ENCODE measurements at places on chromosomes 16 and 17.

DNA sequence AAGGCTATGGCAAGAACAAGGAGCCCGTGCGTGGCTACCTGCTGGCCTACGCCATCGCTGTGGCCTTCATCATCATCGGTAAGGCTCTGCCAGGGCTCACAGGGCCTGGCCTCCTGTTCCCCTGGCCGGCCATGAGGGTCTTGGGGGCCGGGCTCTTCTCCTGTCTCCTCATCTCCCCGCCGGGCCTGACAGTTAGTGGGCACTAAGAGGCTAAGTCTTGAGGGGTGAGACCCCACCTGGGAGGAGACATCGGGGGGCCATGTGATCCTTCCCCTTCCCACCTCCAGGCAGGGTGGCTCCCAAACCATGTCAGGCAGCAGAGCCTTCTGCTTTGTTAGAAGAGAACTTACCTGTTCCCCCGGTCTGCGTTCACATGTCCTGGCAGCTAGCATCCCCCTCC, 15.2 kb downstream of the SLC12A3 start:
- no peak for DNase-seq

- DNase-seq = no peak
Measured at GRCh38 chr17:76538281-76538931, 897 bp upstream of the CYGB start.

DNA sequence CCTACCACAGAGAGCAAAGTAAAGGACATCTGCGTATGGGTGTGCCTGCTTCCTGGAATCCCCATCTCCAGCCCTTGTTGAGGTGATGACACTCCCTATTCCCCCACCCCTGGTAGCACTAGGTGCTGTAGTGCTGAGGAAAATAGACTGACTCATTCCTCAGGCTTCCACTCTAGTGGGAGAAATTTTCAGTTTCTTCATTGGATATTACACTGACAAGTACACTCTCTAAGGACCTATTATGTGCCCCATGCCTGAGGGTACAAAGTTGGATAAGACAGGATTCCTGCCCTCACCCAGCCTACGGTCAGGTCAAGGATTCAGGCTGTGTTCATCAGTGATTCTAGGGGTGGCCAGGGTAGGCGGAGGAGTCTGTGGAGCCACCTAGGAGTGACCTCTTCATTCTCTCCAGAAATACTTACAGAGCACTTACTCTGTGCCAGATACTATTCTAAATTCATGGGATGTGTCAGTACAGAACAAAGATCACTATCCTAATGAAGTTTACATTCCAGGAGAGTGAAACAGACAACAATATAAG, 4.5 kb upstream of the ZC3H7A start:
- DNase-seq = no peak

- no peak for DNase-seq
Measured at GRCh38 chr17:42354956-42355843, 33.0 kb downstream of the STAT3 start.

- no peak for DNase-seq
Measured at GRCh38 chr17:70071127-70071526, 3.9 kb upstream of the KCNJ16 start.

DNA sequence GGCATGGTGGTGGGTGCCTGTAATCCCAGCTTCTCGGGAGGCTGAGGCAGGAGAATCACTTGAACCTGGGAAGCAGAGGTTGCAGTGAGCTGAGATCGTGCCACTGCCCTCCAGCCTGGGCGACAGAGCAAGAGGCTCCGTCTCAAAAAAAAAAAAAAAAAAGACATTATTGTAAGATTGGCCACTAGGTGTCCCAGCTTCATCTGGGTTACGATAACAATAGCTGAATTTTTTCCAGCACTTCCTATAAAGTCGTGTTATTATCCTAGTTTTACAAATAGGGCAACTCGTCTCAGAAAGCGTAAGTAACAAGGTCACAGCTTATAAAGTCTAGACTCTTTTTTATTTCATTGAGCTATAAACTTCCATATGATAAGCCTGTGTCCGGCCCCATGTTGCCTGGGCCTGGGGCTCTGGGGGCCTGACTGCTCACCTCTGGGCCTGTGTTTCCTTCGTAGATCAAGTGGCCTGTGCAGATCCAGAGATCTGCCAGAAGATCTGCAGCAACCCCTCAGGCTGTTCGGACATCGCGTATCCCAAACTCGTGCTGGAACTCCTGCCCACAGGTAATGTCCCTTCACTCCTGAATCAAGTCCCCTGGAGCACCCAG, 60.5 kb downstream of the SLC5A11 start:
- DNase-seq = no peak

DNA sequence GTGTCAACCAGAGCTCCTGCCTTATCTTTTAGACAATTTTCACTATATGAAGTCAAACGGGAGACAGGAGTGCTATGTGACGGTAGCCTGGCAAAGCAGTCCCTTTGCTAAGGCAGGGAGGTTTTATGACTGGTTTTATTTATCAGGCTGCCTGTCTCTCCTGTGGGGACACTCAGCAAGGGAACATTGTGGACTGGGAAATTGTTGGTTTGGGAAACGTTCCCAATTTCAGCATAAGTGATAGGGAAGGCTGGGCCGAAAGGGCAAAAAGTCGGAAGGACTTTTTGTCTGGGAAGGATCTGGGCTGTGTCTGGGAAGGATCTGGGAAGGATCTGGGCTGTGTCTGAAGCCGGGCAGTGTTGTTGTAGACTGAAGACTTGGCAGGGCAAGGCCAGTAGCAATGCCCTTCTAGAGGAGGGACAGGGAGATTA, 211.2 kb downstream of the PARN start:
- no peak for DNase-seq

DNA sequence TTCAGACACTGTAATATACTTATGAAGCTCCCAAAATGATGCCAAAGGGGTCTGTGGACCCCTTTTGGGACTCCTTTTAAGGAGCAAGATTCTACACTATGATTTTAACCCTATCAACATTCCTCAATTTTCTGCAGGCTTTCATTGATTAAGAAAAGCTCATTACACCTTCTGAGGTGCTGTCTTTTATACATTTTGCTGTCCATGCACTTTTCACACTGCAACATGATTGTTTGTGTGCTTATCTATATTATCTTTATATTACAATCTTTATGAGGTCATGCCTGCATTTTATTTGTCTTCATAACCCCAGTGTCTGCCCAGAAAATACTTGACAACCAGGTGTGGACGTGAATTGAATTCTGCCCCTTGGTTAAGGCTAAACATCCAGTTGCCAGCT, 482.6 kb upstream of the ZFHX3 start:
- no peak for DNase-seq

DNA sequence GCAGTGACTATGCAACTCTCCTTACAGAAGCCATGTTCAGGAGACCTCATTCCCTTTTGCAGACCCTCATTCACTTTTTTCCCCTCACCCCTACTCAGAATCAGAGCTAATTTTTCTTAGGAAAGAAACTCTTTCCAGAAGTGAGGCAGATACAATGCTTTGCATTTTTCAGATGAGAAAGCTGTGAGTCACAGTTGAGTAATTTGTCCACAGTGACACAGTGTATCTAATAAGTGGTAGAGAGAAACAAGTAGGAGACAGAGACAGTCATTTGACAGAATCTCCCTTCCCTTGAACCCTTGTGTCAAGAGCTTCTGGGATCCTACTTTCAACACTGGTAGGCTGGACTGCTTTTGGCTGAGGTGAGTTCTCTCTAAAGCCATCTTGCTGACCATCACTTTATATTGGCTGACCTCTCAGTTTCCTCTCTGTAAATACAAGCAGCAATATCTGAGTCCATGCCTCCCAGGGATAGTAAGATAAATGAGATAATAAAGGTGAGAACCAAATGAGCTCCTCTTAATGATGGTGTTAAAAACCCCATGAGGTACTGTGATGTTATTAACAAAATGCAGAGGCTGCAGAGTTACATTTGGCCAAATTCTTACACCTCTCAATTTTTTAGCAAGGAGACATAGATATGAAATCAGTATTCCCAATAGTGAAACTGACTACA, 130.8 kb downstream of the CA10 start:
- DNase-seq = no peak

- no peak for DNase-seq
Measured at GRCh38 chr16:74252329-74252728, 44.3 kb upstream of the PSMD7 start.

DNA sequence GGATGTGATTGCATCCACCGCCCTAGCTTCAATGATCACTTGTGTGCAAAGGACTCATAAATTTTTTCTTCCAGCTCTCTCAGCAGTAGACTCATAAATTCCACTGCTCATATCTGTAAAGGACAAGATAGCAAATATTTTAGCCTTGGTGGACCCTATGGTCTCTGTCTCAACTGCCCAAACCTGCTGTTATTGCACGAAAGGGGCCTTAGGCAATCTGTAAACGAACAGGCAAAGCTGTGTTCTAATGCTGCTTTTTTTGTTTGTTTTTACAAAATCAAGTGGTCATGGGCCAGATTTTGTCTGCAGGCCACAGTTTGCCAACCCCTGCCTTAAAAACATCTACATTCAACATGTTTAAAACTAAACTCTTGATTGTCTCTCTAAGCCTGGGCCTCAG, 34.1 kb downstream of the FAM20A start:
- no peak for DNase-seq
